ENCODE measurements at places on chromosomes 4 and X.

DNA sequence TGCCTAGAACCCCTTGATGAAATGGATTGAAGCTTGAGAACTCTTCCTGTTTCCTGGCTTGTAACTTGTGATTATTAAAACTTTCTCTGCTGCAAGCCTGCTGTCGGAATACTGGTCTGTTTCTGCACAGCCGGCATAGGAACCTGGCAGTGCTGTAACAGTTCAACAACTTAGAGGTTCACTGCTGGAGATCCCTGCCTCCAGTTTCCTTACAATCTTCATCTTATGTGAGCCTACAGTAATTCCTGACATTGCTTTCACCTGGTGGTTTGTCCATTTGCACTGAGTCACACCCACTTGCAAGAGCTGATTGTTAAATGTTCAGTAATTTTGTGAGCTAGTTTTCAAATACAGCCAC lies 1.3 kb upstream of the SEPSECS start:
- DNase-seq: peak; percentile 57

DNA sequence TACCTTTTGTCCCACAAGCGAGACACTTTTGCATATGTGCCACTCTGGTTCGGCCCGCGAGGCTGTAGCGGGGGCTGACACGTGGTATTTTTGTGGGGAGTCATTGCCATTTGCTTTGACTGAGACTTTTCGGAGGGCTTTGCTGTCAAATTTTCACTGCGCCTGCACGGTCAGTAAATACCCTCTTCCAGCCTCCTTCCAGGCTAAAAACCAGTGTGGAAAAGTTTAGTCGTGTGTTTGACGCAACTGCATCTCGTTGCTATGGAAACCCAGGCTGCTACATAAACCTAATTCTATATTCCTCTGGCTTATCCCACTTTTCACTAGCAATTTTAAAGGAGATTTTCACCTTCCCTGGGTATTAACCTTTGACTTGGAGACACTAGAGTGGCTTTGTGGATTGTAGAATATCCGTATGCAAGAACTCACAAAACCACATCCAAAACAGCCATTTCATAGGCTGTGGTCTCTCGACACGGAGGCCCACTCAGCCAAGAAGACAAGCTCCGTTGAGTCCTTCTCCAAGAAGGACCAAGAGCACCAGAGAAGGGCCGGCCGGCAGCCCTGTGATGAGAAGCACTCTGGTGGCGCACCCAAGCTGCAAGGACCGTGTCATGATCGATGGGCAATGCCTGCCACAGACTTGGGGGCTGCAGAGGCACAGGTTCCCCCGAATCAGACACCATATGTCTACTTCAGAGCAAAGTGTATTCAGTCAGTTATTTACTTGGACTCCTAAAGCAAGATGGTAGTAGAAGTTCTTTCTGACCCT lies 38.4 kb upstream of the ENPP6 start:
- no peak for DNase-seq

DNA sequence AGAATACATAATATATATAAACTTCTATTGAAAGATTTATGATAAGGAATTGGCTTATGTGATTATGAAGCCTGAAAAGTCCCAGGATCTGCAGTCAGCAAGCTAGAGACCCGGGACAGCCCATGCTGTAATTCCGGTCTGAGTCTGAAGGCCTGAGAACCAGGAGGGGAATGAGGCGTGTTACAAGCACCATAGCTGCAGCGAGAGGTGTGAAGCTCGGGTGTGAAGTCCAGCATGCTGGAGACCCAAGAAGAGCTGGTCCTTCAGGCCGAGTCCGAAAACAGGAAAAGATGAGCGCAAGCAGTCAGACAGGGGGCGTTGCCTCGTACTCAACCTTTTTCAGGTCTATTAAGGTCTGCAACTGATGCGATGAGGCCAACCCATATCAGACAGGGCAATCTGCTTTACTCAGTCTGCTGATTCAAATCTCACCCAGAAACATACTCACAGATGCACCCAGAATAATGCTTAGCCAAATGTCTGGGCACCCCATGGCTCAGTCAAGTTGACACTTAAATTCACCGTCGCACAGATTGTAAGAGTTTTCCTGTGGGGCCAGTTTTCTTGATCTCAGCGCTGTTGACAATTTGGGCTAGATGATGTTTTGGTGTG lies 40.4 kb downstream of the SMIM20 start:
- no peak for DNase-seq

DNA sequence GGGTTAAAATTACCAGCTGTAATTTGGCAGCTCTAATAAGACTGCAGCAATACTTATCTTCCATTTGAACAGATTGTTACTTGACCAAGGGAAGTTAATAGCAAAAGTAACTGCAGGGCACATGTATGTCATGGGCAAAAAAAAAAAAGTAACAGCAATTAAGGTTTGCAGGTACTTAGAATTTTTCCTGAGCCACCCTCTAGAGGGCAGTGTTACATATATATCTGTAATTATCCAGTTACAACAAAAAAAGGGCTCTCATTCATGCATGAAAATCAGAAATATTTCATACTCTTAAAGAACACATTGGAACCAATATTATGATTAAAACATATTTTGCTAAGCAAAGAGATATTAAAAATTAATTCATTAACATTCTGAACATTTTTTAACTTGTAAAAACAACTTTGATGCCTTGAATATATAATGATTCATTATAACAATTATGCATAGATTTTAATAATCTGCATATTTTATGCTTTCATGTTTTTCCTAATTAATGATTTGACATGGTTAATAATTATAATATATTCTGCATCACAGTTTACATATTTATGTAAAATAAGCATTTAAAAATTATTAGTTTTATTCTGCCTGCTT lies 25.1 kb downstream of the XIAP start:
- peak; percentile 64 for DNase-seq

DNA sequence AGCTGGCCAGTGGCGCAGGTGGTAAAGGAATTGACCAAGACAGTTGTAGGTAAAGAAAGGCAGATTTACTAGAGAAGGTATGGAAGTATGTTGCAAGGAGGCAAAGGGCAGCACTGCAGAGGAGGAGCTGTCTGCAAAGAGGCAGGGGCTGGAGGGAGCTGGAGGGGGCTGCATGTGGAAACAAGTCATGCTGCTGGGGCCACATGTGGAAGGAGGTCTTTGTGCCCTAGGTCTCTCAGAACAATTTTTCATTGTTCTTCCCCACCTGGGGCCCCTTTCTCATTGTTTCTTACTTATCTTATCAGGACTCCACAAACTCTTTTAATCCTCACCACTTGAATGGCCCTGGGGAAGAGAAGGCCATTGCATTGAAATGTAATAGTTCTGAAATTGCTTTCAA lies 144.8 kb upstream of the PLAC1 start:
- DNase-seq: peak; percentile 34

All from NB4 (cell line).